Smooth muscle cell of the brain vasculature (primary cell): ENCODE measurements at places on chromosomes 7 and 10.

GRCh38 chr10:36023939-36024338 lies 381.8 kb upstream of the FZD8 start:
- peak; percentile 23 for DNase-seq

GRCh38 chr7:49866076-49866735 lies 92.8 kb downstream of the VWC2 start:
- no peak for DNase-seq

- no peak for DNase-seq
Observed at GRCh38 chr7:7869036-7869435, 99.6 kb upstream of the GLCCI1 start.

- DNase-seq, result no peak
Observed at GRCh38 chr10:119459681-119460340, 82.7 kb downstream of the RGS10 start.

DNA sequence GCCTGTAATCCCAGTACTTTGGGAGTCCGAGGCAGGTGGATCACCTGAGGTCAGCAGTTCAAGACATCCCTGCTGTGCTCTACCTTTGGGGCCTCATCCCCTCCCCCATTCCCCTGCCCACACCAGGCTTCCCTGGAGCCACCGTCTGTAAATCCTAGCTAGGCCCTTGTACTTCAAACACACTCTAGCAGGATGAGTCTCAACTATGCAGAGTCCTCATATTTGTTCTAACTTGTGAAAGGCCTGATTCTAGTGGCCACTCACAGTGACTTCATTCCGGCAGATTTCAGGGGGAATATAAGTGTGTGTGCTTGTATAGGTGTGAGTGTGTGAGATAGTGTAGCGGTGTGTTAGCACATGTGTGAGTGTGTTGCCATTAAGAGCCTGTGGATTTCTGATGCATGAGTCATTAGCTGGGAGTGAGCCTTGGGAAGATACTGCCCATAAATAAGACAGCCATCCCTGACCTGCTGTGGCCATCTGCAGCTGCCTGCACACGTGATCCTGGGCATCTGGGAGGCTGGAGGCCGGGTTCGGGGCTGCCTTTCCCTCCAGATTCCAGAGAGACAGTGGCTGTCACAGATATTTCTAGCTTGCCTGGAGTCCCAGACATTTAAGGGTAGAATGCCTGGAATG lies 1.7 kb upstream of the NEURL1 start:
- DNase-seq, result peak; percentile 79

DNA sequence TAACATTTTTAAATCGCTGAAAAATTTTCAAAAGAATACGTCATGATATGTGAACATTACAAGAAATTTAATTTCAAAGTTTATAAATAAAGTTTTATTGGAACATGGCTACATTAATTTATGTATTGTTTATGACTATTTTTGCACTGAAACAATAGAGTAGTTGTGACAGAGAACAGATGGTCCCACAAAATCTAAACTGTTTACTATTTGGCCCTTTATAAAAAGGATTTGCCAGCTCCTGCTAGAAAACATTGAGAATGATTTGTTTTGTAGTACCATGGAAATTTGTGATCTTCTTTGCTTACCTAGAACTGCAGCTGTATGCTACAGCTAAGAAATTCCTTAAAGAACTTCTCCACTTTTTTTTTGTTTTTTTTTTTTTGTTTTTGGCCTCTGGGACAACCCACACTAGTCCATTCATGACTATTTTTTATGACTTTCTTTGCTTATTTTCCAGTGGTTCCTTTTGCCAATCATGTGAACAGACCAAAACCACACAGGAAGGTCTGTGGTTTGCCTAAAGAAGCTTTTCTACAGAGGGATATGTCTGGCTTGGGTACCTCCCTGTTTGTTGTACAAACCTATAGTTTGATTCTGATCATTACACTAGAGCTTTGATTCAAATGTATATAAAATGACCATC lies 55.7 kb downstream of the ST7 start:
- no peak for DNase-seq

DNA sequence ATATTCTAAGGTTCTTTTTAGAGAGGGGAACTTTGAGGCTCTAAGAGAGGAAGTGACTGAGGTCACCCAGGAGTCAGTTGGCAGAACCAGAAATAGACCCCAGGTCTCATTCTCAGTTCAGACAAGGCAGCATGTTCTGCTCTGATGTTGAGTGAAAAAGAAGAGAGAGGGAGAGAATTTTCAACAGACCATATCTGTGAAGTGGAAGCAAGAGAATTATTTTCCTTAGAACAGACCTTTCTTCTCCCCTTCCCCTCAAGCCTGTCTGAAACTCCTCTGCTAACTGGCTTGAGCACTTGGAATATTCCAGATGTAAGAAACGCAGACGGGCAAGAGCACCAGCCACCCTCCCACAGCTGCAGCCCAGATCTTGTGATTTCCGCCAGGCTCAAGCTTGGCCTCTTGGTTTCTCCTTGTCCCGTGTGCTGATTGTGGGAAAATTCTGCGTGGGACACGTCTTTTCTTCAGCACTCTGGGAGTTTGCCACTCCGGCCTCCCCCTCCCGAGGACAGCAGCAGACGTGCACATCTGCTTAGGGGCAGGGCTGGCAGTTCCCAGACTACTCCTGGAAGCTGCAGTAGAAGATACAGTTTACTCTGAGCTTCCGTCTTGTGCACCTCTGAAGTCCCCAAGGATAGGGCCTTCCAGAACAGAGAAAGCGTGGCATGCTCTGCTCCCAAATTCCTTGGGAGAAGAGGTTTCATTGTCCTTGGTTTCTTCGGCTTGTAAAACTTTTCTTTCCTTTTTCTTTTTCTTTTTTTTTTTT lies 22.7 kb upstream of the IKZF1 start:
- no peak for DNase-seq

GRCh38 chr7:26441002-26441521 lies 149.4 kb downstream of the SNX10 start:
- DNase-seq, result no peak

DNA sequence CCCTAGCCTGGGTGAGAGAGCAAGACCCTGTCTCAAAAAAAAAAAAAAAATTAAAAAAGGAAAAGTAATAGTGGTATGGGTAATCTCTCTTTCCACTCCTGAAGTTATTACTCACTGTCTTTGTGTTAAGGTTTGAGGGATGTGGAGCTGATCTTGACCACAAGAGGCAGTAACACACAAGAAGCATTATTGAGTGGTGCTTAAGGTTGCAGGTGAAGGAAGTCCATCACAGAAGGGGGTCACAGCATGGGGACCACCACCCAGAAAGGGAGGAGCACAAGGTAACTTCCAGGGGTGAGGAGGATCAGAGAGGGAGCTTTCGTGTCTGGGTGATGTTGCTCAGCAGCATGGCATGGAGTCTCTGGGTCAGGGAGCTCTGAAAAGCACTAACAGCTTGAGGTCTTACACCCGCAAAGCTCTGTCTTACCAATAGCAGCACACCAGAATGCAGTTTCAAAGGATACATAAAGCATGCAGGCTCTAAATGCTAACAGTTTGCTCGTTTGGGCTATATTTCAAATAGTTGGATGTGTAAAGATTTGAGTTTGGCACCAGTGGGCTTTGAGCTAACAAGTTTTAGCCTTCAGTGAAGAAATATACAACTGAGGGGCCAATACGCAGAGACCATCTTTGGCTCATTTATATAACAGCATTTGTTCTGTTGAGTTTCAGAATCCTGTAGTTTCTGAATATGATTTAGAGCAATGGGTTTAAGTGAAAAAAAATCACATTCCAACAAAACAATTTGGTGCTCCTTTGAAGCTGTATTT lies 100.4 kb upstream of the DNAJC1 start:
- DNase-seq, result no peak

GRCh38 chr7:139232377-139232717 lies 1.3 kb downstream of the UBN2 start:
- no peak for DNase-seq

GRCh38 chr7:77811516-77812289 lies 13.1 kb downstream of the PHTF2 start:
- DNase-seq, result no peak
